Stimulated activated CD8-positive, alpha-beta memory T cell treated with anti-CD3 and anti-CD28 coated beads, Interleukin-7, amount 100 ng/mL, for 24 hours (primary cell): ENCODE measurements at places on chromosomes 1 and 21.

DNA sequence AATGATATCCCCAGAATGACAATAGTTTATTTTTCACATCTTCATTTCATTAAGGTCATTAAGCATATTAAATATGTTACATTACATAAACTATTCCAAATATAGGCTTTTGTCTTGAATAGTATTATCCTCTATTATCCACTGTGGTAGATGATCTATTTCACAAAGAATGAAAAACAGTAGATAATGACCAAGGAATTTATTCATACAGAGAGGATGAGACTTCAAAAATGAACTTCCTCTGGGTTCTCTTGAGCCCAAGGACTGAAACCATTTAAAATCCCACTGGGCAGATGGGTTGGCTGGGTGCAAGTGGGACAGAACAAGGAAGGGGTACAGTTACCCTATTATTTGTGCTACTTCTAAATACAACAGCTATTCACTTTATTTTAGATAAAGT, 33.0 kb downstream of the PTPN14 start:
- no peak for DNase-seq

DNA sequence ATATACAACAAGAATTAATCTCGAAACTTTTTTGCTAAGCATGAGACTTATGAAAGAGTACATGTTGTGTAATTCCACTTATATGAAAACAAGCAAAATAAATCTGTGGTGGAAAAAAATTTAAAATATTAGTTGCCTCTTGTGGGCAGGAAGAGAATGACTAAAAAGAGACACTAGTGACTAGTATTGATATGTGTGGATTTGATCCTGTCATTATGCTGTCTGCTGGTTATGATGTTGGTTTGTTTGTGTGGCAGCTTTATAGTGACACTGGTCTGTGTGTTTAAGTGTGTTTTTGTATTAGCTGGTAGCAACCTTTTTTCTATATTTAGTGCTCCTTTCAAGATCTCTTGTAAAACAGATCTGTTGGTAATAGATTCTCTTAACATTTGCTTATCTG, 267.8 kb upstream of the NRIP1 start:
- no peak for DNase-seq

DNA sequence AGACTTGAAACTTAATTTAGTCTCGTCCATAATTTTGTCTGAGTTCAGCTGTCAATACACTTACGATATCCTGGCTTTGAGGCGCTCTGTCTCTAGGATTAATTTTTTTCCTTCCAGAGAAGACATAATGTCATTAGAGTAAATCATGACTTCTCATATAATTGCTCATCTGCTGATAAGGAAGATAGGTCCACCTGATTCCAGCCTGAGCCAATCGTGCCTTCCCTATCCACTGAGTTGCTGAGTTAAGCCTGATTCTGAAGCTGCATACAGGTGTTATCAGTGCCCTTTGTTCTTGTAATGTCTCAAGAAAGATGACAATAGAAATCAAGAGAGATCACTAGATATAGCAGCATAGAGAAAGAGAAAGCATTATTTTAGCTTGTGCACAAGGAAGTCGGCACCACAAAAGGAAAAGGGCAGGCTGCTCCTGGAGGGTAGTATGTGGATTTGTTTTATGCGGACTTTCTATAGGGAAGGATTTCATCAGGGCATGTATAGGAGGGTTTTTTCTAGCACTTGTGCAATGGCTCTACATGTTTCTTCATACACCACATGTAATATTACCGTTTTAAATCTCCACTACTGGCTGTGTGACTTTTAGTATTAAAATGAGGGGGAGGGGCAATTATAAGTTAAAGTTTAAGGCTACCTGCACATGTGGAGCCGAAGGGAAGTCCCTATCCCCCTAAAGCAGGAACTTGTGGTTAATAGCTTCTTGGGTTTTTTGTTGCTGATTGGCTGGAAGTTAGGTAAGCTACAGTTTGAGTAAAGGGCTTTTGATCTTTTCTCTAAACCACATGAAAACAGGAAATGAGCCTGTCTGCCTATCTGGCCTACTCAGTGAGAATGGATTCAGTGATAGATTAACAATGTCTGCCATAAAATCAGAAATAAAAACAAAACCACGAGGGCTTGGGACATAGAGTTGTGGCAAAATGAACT, 133.4 kb downstream of the PLPPR5 start:
- no peak for DNase-seq

- DNase-seq, result no peak
These were observed 24.6 kb downstream of the GALNT2 start for GRCh38 chr1:230091473-230092231.

- no peak for DNase-seq
These were observed 475.4 kb downstream of the PTBP2 start for GRCh38 chr1:97196825-97197516.
